ENCODE measurements at places on chromosomes 12 and 14. TPM values are rescaled to one million over a fixed set of nuclear protein-coding genes. Genes with fewer than 3 reads are reported as not detected.

Gene CCDC38
- not detected for total RNA-seq

Gene TOMM20L
- total RNA-seq: not detected

Gene ATL1
- 16.2 TPM for total RNA-seq

Gene RNASE3
- total RNA-seq: not detected

Gene PYGL
- 58.6 TPM for total RNA-seq
